Natural killer cell treated with Interleukin-12 subunit alpha and Interleukin-12 subunit beta and Interleukin-15 and Interleukin-18, amount 100 ng/mL, for 72 hours (primary cell): ENCODE measurements at places on chromosomes 2 and 18.

DNA sequence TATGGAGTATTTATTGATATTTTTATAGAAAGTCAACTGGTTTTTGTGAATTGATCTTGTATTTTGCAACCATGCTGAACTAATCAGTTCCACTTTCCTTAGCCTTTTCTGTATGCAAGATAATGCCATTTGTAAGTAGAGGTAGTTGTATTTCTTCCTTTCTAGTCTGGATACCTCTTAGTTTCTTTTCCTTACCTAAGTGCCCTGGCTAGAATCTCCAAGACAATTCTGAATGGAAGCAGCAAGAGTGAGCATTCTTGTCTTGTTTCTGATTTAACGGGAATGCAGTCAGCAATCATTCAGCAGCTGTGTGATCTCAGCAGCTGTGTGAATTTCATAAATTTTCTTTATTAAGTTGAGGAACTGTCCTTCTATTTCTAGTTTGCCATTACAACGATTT is 73.4 kb downstream of the NRXN1 start:
- no peak for DNase-seq

- DNase-seq: no peak
These were observed 39.4 kb downstream of the PXDN start for GRCh38 chr2:1704631-1705556.

- DNase-seq: no peak
These were observed 544.4 kb upstream of the TNP1 start for GRCh38 chr2:217404236-217404760.

DNA sequence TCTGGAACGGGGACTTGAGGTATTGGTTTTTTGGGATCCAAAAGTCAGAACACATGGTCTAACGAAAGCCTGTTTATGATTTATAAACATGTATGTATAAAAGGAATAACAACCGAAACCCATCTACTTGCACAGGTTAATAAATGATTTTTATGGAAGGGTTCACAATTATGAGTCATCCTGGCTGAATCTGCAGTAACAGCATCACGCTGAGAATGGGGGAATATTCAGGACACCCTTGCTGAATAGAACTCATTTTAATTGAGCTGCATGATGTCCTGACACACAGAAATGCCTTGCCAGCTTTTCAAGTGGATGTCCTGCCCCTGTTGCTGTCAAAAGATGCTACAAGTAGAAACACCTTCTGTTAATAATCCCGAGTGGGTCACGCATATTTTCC is 54.7 kb upstream of the TGFA start:
- DNase-seq: no peak

DNA sequence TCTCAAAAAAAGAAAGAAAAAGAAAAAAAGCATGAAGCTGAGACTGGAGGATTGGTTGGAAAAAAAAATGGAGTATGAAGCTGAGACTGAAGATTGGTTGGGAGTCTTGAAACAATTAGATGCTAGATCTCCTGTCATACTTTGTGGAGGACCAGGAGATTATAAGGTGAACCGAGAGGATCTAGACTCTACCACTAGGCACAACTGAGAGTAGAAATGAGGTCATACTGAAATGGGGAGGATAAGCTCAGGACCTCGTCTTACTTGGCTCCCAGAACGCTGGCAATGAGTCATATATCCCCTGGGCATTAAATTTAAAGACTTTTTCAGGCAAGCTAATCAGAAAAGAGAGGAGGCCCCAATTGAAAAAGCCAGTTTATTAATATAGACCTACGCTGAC is 3.3 kb upstream of the ORC2 start:
- no peak for DNase-seq

- DNase-seq: no peak
These were observed 72.4 kb upstream of the IL1R1 start for GRCh38 chr2:102070058-102070642.

DNA sequence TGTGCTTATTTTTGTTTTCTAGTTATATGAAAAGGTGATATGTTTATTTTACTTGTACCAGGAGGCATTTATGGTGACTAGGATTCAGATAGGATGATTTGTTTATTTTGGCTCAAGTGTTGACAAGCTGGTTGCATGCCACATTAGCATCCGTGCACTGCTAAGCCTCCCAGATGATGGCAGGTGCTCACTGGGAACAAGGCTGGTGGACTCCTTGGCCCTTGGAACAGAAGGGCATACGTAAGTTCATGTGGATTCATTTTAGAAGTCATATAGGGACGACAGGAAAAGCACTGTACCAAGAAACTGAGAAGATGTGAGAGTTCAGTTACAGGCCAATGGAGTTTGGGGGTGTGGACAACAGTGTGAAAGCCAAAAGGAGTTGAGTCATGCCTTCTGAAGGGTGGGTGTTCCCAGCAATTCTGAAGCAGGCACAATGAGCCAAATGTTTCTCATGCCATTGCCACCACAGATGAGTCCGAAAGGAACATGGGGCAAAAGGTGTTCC is 166.2 kb downstream of the PHLPP1 start:
- DNase-seq: no peak

GRCh38 chr2:136131484-136131960 is 13.6 kb upstream of the CXCR4 start:
- DNase-seq: no peak

DNA sequence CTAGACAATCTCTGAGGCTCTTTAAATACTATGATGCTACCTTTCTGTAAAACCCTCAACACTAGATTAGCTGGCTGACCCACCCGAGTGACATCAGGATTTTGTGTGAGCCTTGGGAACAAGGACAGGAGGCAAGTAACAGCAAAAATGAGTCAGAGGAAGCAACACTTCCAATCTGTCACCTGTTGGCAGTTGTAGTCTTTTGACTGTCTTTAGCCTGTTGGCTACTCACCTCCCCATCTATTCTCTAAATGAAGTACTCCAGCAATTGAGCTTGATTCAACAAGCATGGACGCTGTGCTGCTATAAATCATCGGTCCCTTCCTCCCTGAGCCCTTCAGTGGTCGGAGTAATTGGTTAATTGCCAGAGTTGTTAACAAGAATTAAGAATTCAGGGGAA is 898.7 kb downstream of the BCL11A start:
- no peak for DNase-seq

DNA sequence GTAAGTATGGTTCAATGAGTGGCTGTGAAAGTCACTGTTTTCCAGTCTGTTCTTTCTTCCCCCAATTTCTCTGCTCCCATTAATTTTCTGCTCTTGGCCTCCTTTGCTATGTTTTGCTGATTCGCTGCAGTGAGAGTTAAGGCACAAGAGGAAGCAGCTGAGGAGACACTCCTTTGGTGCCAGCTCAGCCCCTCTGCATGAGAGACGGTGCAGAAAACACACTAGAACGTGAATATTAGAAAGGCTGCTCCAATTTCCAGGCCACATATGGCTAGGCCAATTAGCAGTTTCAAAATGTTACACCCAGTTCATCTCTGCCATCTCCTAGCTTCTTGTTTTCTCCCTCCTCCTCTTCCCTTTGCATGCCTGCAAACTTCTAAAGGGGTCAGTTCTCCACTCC is 38.9 kb downstream of the AKAIN1 start:
- DNase-seq: no peak

- no peak for DNase-seq
These were observed 293.6 kb downstream of the FSIP2 start for GRCh38 chr2:186032102-186032738.
